ENCODE measurements at places on chromosomes 3 and 15. TPM values are rescaled to one million over a fixed set of nuclear protein-coding genes. Genes with fewer than 3 reads are reported as not detected.

RASL12 gene
- 0.39 TPM for total RNA-seq

TGM5 gene
- total RNA-seq: not detected

CHRNB4 gene
- total RNA-seq: not detected

DISP2 gene
- 0.59 TPM for total RNA-seq

AADACL2 gene
- total RNA-seq: not detected

XXYLT1 gene
- total RNA-seq: 24.4 TPM

ZNF385D gene
- total RNA-seq: not detected

FHIT gene
- total RNA-seq: 2.4 TPM

GPR171 gene
- total RNA-seq: not detected

ST8SIA2 gene
- 15.1 TPM for total RNA-seq

MESP2 gene
- total RNA-seq: 1.8 TPM

LRTM1 gene
- 1.6 TPM for total RNA-seq

SLC9C1 gene
- not detected for total RNA-seq

AMT gene
- total RNA-seq: 1.5 TPM

UBP1 gene
- total RNA-seq: 32.0 TPM

TLR9 gene
- not detected for total RNA-seq

RPLP1 gene
- total RNA-seq: 279 TPM

IQSEC1 gene
- total RNA-seq: 8.1 TPM

VIPR1 gene
- total RNA-seq: 215 TPM

AHSG gene
- total RNA-seq: not detected

COLQ gene
- 0.48 TPM for total RNA-seq

DNASE1L3 gene
- total RNA-seq: not detected

CD276 gene
- total RNA-seq: 72.2 TPM

HYKK gene
- 6.8 TPM for total RNA-seq

SHC4 gene
- 1.9 TPM for total RNA-seq

EPHB1 gene
- 2.6 TPM for total RNA-seq

TF gene
- not detected for total RNA-seq

IMPG2 gene
- under 0.01 TPM for total RNA-seq

KIF23 gene
- total RNA-seq: 151 TPM

NDN gene
- total RNA-seq: 24.0 TPM

PLA2G4B gene
- total RNA-seq: 0.39 TPM

STAC gene
- 3.7 TPM for total RNA-seq

COL6A6 gene
- not detected for total RNA-seq

CHDH gene
- total RNA-seq: not detected

RETNLB gene
- total RNA-seq: not detected

RPL15 gene
- 3,262 TPM for total RNA-seq

HES1 gene
- 38.2 TPM for total RNA-seq

DAZL gene
- not detected for total RNA-seq

MEIS2 gene
- 21.5 TPM for total RNA-seq

GPR149 gene
- not detected for total RNA-seq

NCEH1 gene
- total RNA-seq: 24.8 TPM

CELF6 gene
- total RNA-seq: not detected

CTXND1 gene
- not detected for total RNA-seq

CCDC13 gene
- 0.48 TPM for total RNA-seq

GYG1 gene
- 45.3 TPM for total RNA-seq

SYNPR gene
- not detected for total RNA-seq

RTP1 gene
- total RNA-seq: not detected

FAM107A gene
- total RNA-seq: not detected

POLQ gene
- total RNA-seq: 9.9 TPM

BNC1 gene
- 8.8 TPM for total RNA-seq

CHST14 gene
- total RNA-seq: 29.3 TPM

DZIP1L gene
- 7.4 TPM for total RNA-seq

Measured in RPMI7951 (cell line).